ENCODE measurements at places on chromosomes 12 and 14. TPM values are rescaled to one million over a fixed set of nuclear protein-coding genes. Genes with fewer than 3 reads are reported as not detected.
A peak's percentile ranks its signal among the peaks of the same experiment; 100 is the strongest.

ANO2 gene
- total RNA-seq: 0.93 TPM

OAS2 gene
- 94.2 TPM for total RNA-seq

DNA sequence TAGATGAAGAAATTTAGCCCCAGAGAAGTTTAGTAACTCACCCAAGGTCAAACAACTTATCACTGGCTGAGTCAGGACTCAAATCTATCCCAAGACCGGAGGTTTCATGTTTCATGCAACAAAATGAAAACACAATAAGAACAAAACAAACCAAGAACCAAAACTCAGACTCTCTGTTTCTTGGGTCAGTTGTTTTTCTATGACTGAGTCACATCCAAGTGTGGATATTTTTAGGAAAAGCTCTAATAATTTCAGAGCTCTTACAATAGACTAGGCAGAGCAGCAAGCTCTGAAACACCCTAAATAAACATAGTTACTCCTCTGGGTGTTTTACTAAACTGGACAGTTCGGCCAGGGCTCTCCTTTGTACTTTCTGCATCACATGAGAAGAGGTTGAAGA, 87.6 kb upstream of the PRB2 start:
- H3K27ac ChIP-seq: no peak overlapping the region
- H3K4me3 ChIP-seq: no peak overlapping the region
- H3K36me3 ChIP-seq: no peaks in the 10 kb centered on the region

DNA sequence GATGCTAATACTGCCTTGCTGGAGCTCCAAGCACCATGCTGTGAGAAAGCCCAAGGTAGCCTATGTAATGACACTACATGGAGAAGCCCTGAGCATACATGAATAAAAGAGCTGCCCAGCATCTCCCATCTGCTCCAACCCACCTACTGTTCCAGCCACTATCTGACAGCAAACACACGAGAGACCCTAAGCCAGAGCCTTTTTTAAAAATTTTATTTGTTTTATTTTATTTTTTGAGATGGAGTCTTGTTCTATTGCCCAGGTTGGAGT, 95.2 kb upstream of the PRICKLE1 start:
- peaks cover 2% of the 10 kb centered on the region for H3K4me1 ChIP-seq
- DNase-seq: no peak
- H3K4me3 ChIP-seq: no peak overlapping the region
- no peak overlapping the region for H3K27ac ChIP-seq
- H3K27me3 ChIP-seq: no peaks in the 10 kb centered on the region
- no peaks in the 10 kb centered on the region for H3K36me3 ChIP-seq

- peaks cover 24% of the 10 kb centered on the region for H3K4me1 ChIP-seq
- no peaks in the 10 kb centered on the region for H3K27me3 ChIP-seq
- DNase-seq: peak; percentile 94
- H3K36me3 ChIP-seq: peaks cover 7% of the 10 kb centered on the region
- peak overlapping the region; percentile 32 for H3K4me3 ChIP-seq
Measured at GRCh38 chr14:34536951-34537676, 2.4 kb downstream of the EAPP start.

DNA sequence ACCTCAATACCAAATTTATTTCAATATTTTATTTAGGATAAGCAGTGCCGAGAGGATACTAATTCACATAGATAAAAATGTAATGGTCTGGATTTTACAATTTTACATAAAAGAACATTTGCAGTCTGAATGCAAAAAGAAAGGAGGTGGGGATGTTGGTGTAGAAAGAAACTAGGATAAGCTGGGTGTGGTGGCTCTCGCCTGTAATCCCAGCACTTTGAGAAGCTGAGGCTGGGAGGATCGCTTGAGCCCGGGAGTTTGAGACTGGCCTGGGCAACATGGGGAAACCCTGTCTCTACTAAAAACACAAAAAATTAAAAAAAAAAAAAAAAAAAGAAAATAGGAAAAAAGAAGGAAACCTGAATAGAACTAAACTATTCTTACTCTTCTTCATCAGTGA, 16.9 kb downstream of the SYCP3 start:
- no peaks in the 10 kb centered on the region for H3K4me1 ChIP-seq
- no peak overlapping the region for H3K27ac ChIP-seq
- no peaks in the 10 kb centered on the region for H3K27me3 ChIP-seq
- DNase-seq: no peak
- no peaks in the 10 kb centered on the region for H3K36me3 ChIP-seq

KRT83 gene
- not detected for total RNA-seq

DNA sequence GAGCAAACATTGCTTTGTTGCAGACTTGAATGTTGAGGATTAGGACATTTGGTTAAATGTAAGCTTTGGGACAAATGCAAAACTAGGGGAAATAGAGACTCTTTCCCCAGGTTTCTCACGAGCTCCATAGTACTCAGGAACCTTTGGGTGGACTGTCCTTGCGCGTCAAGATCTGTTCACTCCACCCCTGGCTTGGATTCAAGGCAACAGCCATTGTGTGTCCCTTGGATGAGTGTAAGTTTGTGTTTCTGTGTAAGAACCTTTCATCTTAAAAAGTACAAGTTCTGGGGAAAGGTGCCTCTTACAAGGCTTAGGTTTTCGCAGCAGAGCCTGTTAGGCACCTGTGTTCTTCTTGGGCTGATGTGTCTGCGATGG, 3.7 kb downstream of the SUSD6 start:
- peak overlapping the region; percentile 3 for H3K4me3 ChIP-seq
- H3K27ac ChIP-seq: peak overlapping the region; percentile 38
- no peak for DNase-seq
- H3K36me3 ChIP-seq: no peaks in the 10 kb centered on the region
- no peaks in the 10 kb centered on the region for H3K27me3 ChIP-seq

GRCh38 chr12:103680591-103681141, 93.6 kb downstream of the STAB2 start:
- H3K4me1 ChIP-seq: no peaks in the 10 kb centered on the region
- H3K27me3 ChIP-seq: peaks cover 5% of the 10 kb centered on the region

DNA sequence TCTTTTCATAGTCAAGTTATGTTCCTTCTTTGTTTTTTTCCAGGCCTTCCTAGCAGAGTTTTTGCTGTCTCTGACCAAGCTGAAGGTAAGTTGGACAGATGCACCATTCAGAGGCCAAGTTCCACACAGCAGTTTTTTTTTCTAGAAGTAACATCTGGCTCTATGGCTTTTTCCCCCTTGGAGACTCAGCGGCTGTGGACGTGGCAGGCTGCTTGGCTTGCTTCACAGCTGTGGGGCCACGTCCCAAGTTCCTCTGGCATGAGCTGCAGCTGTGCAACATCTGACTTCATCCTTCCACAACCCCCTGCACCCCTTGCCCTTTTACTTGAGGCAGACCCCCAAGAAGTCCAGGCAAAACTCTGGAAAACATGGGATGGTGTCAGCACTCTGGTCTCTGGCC, 24.2 kb upstream of the RHOJ start:
- H3K4me1 ChIP-seq: peaks cover 30% of the 10 kb centered on the region
- H3K27me3 ChIP-seq: no peaks in the 10 kb centered on the region
- no peak overlapping the region for H3K27ac ChIP-seq
- no peak for DNase-seq
- no peaks in the 10 kb centered on the region for H3K36me3 ChIP-seq

DNA sequence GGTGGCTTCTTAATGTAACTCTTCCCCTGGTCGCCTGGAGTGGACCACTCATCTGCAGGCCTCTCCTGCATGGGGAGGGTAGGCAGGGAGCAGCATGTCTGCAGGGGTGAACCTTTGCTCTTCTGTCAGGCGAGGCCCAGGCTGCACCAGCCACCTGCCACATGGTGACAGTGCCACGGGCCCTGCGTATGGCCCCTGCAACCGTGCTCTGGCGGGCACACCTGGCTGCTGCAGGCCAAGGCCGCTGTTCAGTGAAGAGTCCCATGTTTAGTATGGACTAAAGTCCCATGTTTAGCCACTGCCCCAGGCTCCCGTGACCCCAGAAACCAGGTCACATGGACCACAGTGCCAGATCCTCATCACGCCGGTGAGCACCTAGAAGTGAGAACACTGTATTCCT, 187.0 kb downstream of the ADGRD1 start:
- H3K27me3 ChIP-seq: no peaks in the 10 kb centered on the region
- H3K4me1 ChIP-seq: no peaks in the 10 kb centered on the region
- no peak for DNase-seq
- no peak overlapping the region for H3K4me3 ChIP-seq

Data from astrocyte (in vitro differentiated cells and primary cell).